AG20443 (cell line): ENCODE measurements at places on chromosomes 16 and 17.

- no peak for DNase-seq
Measured at GRCh38 chr17:42178817-42179216, 2.1 kb downstream of the KCNH4 start.

- no peak for DNase-seq
Measured at GRCh38 chr17:74010903-74011302, 192.6 kb upstream of the RPL38 start.

DNA sequence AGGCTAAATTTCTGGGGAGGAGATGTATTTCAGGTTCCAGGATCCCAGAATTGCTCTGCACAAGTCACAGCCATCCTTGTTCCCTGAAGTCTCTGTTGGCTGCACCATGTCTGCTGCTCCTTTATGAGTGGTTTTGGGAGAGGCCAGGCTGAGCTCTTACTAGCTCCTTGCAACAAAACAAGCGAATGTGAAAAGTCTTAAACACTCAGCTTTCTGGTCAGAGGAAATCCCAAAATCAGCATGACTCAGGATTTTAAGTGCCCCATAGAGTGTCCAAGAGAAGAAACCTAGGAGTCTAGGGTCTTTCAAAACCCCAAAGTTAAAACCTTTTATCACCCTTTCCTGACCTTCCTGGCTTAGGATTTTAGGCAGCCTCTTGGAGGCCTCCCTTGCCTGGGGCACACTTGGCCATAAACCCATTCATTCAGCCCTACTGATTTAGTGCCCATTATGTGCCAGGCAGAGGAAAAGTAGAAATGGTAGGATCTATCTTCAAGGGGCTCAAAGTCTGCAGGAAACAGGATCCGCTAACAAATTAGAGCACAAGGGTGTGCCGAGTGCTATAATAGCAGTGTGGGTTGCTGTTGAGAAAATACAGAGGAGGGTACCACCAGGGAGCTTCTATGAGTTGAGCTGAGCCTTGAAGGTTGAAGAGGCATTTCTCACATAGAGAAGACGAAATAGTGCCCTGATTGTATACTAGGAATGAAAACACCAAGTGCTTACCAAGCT, 36.9 kb downstream of the SOST start:
- DNase-seq, result peak; percentile 34

- no peak for DNase-seq
Measured at GRCh38 chr17:75548813-75549212, 23.3 kb downstream of the LLGL2 start.

GRCh38 chr17:73194514-73195222, 1.8 kb downstream of the COG1 start:
- DNase-seq, result peak; percentile 27

DNA sequence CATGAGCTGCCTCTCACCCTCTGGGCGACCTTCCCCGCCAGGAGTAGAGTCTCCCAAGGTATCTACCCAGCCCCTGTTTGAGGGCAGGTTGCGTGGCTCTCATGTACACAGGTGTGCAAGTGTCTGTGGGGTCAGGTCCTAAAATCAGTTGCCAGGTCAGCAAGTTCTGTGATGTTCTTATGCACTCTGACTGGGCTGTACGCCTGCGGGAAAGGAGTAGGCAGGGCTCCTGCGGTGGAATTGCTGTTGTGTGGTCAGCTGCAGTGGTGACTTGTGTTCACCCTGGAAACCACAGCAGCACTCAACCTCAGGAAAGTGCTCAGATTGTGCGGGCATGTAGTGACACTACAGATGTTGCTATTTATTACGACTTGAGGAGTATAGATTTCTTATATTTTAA, 19.4 kb downstream of the NARF start:
- DNase-seq, result no peak

GRCh38 chr17:205817-206216, 24.4 kb upstream of the DOC2B start:
- DNase-seq, result no peak

DNA sequence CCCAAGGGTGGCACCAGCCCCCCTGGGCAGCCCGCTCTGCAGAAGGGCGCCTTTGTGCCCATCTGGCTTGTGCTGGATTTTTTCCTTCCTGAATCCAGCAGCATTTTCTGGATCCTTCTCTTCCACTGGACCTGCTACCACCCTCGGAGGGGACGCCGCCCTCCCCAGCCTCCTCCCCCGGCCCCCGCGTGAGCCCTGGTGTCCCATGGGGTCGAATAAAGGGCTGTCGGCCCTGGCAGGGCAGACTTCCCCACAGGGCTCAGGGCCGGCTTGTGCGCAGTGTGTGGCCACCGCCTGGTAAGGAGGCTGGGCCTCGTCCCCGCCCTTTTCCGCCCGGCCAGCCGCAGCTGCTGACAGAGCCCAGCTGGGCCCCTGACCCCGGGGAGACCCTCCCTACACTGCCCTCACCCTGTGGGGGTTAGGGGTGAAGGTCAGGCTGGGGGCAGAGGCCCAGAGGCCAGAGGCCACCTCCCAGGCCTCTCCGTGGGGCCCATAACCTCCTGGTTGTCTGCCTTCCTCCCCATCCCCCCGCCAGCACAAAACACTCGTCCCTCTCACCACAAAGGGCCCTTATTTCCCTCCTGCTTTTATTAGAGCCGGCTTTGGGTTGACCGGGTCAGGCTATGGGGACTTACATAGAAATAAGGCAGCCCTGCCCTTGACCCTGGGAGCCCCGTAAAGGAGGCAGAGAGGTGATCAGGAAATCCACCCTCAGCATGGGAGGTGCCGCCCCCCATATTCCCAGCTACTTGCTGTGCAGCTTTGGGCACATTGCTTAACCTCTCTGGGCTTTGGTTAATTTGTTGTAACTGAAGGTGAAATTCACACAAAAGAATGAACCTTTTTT, 179.3 kb upstream of the CIBAR2 start:
- DNase-seq, result no peak

DNA sequence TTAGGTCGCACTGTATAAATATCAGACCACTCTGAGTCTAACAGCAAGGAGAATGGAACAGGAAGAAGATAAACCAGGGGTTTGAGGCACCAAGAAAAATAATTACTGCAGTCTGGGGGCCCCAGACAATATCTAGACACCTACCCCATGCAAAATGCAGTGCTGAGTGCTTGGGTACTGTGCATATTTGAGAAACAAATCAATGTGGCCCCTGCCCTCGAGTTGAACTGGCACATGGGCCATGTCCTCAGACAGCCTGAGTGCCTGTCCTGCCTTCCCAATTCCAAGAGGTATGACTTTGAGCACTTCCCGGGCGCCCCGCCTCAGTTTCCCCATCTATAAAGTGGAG, 6.2 kb upstream of the CIITA start:
- DNase-seq, result no peak

DNA sequence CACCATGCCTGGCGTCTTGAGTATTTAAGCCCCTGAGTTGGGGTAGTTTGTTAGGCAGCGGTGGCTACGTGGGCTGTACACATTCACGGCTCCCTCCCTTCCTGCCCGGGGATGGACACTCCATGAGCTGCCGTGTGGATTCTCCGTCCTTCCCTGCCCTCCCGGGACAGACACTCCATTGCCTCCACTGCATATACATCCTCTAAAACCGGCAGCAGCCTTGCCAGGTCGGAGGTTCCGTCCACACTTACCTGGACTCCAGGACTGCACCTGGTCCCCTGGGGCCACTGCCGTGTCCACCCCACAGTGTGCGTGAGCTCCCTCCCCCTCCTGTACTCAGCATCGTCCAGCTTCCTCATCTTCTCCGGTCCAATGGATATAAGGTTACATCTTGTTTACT, 3.5 kb upstream of the SPATA2L start:
- DNase-seq, result no peak

DNA sequence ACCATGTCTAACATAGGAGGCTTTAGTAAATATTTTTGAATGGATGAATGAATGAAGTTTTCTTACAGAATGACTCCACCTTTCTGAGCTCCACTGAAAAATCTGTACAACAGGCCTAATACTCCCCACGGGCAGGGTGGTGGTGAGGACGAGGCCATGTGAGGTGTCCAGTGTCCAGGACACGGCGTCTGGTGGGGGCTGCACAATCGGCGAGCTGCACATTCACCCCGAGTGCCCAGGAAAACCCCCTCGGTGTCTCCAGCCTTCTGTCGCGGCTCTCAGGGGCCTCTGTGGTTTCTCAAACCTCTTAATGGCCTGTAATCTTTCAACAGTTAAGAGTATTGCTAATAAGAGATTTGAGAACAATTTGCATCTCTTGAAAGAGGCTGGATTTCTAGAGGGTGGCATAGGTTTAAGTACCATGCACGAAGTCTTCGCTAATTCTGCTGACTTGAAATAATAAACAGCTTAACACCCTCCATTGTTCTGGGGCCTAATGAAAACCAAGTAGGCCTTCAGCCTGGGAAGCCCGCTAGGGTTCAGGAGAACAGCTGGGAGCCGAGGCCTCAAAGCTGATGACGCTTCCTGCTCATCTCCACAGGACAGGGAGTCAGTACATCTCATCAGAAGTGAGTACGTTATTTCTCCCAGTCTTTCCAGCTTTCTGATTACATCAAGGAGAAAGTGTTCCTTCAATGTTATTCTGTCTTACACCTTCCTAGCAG, 304.6 kb upstream of the FOXF1 start:
- DNase-seq, result no peak

DNA sequence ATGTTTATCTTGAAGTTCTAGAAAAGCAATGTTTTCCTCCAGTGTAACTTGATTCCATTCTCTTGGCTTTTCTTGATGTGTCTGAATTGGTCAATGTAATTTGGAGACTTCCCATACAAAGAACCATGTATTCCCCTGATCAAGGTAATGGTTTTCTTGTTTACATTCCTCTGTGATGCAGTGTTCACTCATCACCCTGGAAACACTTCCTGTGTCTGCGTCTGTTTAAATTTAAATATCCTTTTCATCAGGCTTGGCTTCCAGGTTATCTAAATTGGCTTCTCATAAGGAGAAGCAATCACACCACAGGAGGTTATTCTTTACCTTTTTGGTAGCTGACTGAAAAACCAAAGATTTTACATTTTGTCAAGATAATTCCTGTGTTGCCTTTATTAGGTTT, 237.3 kb upstream of the WSCD1 start:
- no peak for DNase-seq

- DNase-seq, result peak; percentile 40
Measured at GRCh38 chr17:65886315-65887245, 305.4 kb downstream of the CEP112 start.

GRCh38 chr17:15309793-15310192, 31.6 kb downstream of the TEKT3 start:
- no peak for DNase-seq

DNA sequence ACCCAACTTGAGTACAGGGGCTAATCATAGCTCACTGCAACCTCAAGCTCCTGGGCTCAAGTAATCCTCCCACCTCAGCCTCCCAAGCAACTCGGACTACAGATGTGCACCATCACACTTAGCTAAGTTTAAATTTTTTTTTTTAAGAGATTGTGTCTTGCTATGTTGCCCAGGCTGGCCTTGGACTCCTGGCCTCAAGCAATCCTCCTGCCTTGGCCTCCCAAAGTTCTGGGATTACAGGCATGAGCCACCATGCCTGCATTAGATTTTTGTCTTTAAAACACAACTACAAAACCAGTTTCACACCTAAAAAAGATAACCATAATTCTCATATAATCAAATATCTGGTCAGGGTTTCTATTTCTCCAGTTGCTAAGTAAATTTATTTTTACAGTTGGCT, 147.1 kb downstream of the CHD9 start:
- no peak for DNase-seq

GRCh38 chr16:31223044-31223443, 6.1 kb upstream of the PYDC1 start:
- no peak for DNase-seq

DNA sequence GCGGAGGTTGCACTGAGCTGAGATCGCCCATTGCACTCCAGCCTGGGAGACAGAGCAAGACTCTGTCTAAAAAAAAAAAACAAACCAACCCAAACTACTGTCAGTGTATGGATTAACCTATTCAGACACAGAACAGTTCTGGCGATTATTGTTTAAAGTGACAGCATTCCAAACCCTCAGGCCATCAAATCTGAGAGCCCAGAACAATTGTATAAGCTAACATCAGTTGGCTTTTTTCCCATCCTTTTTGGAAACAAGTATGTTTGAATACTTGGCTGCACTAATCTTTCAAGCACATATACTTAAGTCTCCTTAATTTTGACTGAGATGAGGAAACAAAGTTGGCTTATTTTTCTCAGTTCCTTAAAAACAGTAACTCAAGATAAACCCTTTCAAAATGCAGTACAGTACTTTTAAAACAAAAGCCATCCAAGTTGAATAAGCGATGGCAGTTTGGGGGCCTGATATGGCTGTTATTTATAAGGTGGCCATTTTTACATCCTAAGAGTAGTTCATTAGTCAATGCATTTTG, 1.4 kb downstream of the ZSWIM7 start:
- no peak for DNase-seq

- DNase-seq, result peak; percentile 59
Measured at GRCh38 chr16:25006504-25007056, 8.6 kb downstream of the ARHGAP17 start.

DNA sequence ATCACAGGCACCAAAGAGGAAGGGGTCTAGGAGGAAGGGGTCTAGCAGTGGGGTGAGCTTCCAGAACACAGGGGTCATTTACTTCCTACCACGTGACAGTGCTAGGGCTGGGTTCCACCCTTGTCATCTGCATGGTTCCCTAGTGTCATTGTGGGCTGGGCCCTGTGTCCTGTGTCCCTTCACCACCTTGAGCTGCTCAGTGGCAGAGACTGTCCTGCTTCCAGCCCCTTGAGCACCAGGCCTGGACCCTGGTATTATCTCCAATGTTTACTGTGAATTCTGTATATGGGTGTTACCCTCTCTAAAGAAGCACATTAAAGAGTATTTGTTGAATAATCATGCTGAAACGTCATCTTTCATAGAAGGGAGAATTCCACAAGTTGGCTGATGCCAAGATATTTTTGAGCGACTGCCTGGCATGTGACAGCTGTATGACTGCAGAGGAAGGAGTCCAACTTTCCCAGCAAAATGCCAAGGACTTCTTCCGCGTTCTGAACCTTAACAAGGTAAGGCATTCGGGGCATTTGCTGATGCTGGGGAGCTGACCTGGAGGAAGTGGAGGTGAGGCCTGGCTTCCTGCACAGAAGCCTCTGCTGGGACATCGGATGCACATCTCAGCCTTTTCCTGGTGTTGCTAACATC, 5.5 kb downstream of the NARF start:
- DNase-seq, result peak; percentile 5

GRCh38 chr17:81306898-81307510, 11.9 kb upstream of the SLC38A10 start:
- DNase-seq, result no peak

GRCh38 chr16:84055366-84055765, 12.8 kb upstream of the SLC38A8 start:
- DNase-seq, result no peak

- peak; percentile 78 for DNase-seq
Measured at GRCh38 chr16:25126820-25127232, 15.3 kb downstream of the LCMT1 start.
